ENCODE measurements at places on chromosomes 4 and X.

- DNase-seq, result no peak
Measured at GRCh38 chr4:56973336-56973735, 4.1 kb downstream of the NOA1 start.

GRCh38 chrX:118779581-118779980, 44.0 kb upstream of the ZCCHC12 start:
- DNase-seq, result no peak

DNA sequence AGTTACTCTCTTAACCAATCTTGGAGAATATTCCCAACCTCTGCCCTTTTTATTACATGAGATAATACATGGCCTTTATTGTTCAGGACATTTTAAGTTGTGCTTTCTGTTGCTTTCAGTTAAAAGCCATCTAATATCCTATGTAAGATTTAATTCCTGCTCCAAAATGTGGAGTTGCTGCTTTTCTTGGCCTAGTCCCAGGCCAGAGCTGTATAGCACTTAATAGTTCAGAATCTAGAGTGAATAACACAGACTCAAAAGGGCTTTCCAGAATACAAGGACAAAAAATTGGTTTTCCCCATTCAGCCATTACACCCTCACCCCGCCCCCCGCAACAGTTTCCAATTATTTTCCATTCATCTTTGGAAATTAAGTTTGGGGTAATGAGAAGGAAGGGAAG, 144.3 kb upstream of the SMAD1 start:
- no peak for DNase-seq

GRCh38 chr4:917466-917865, 14.7 kb downstream of the GAK start:
- DNase-seq, result no peak

- no peak for DNase-seq
Measured at GRCh38 chr4:149141391-149141790, 674.3 kb downstream of the IQCM start.

DNA sequence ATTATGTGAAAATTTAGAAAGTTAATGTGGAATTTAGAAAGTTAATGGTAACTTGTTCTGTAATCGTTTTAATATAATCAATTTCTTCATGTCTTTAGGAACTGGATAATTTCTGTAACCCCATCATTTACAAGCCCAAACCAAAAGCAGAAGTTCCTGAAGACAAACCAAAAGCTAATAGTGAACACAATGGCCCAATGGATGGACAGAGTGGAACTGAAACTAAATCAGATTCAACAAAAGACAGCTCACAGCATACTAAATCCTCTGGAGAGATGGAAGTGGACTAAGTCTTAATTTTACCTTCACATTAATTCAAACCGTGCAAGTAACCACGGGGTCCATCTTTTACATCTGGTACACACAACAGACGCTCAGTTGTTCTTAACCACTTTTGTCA, 48.1 kb upstream of the PLK4 start:
- DNase-seq, result no peak

DNA sequence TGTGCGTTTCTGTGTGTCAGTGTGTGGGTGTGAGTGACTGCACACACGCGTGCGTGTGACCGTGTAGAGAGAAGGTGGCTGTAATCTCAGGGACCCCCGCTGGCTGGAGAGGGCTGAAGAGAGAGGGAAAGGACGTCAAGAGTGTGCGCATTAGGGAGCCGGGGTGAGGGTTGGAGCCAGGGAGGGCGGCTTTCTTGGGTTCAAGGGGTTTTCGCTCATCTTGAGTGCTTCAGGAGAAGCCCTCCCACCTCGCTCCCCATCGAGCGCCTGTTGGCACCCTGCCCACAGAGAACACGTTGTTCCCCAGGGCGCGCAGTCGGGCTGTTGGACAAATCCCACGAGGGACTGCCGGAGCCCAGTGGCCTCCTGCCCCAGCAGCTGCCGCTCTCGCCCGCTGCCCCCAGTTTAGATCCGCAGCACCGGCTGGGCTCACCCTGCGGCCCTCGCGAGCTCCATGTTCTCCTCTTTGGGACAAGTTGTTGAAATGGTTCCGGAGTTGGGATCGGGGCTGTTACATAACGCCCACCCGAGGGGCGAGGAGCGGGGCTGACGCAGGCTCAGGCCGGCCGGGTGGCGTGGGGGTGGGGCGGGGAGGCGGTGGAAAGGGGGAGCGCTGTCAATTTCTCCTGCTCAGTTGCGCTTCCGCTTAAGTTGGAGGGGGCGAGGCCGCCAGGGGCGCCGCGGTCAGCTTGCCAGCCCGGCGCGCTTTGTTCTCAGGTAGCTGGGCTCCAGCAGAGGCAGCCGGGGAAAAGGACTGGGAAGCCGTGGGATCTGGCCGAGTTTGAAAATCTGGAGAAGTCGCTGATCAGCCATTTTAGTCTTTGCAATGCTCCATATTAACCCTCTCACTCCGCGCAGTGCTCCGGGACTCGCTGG, 1.6 kb downstream of the GRIA2 start:
- DNase-seq, result no peak

GRCh38 chr4:6348408-6348807, 78.8 kb downstream of the WFS1 start:
- DNase-seq, result no peak

DNA sequence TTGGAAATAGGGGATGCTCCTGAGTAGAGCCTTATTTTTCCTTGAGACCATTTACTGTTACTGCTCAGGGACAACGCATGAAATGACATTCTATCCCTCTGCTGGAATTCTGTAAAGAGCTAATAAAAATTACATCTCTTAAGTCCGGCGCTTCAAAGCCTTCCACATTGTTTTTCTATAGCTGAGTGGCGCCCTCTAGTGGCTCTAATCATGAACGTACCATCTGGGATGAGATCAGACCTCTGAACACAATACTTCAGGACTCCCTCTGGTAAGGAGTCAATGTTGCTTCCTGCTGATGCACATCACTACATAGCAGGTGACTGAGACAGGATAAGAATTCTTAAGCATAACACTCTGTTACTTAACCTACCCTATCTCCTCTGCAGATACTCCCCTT, 6.0 kb downstream of the HMGN5 start:
- no peak for DNase-seq

GRCh38 chr4:94400191-94400590, 51.6 kb upstream of the PDLIM5 start:
- no peak for DNase-seq

DNA sequence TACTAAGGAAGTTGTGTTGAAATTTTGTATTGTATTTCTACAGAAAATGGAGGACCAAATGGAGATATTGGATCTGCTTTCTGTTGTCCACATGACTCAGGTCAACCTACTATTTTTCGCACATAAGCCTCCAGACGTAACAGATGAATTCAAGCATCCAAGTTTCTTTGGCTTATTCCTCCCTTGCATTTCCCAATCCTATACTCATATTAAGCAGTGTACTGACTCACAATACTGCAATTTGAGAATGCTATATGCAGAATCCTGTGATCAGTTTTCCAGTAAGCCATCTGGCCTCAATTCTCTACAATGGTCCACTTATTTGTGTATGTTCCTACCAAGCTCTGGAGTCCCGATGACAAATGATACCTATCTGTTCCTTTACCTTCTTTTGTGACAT, 75.7 kb downstream of the ASB9 start:
- no peak for DNase-seq

GRCh38 chrX:18871970-18872369, 111.9 kb downstream of the PHKA2 start:
- no peak for DNase-seq

- no peak for DNase-seq
Measured at GRCh38 chr4:180120068-180120467, 2123.1 kb upstream of the TENM3 start.

DNA sequence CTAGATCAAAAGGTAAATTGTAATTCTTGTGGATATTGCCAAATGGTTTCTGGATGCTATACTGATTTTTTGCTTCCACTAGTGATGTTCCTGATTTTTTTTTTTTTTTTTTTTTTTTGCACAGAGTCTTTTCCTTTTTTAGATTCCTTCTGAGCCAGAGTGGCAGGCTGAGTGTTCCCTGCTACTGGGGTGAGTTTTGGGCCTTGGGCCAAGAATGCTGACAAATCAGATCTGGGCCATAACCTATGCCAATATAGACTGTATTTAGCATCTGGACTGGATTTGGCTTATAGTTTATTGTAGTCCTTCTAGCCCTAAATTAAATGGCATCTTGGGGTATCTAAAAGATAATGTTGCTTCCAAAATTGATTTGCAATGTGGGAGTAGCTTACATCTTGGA, 52.8 kb downstream of the REPS2 start:
- DNase-seq, result no peak

GRCh38 chrX:63330681-63331080, 20.5 kb downstream of the SPIN4 start:
- DNase-seq, result no peak

GRCh38 chrX:47583240-47583861, 1.1 kb downstream of the TIMP1 start:
- DNase-seq, result no peak
